WTC11 (cell line): ENCODE measurements at places on chromosomes 2 and 18.
A peak's percentile ranks its signal among the peaks of the same experiment; 100 is the strongest.

DNA sequence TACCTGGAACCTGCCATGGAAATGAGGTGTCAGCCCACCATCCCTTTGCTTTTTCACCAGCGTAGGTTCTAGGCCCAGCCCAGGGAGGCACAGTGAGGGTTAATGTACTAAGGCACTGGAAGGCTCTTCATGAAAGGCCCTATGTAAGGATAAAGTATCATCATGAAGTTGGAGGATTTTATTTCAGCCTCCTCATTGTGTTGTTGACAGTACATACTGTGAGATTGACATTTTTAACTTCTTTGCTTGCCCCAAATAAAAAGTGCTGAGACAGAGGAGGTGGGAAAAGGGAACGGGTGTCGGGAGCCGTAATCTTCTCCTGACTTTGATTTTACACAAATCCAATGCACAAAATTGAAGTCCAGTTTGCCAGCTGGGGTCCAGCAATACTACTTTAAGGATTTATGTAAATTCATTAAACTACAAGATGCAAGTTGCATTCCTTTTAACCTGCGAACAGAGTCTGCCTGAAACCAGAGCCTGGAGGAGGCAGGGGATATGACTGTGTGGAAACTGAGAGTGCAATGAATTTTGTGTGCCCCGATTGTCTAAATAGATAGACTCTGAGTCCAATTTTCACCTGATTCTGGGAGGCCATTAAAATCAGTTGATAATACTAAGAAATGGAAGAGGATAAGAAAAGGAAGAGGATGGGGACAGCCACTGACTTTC, 5.4 kb upstream of the NCKAP5 start:
- DNase-seq: no peak

- no peak for DNase-seq
Observed at GRCh38 chr2:211204456-211204855, 648.1 kb downstream of the CPS1 start.

- DNase-seq: no peak
Observed at GRCh38 chr2:28199995-28200679, 192.5 kb upstream of the FOSL2 start.

- DNase-seq: no peak
Observed at GRCh38 chr2:181143790-181144300, 163.4 kb downstream of the UBE2E3 start.

DNA sequence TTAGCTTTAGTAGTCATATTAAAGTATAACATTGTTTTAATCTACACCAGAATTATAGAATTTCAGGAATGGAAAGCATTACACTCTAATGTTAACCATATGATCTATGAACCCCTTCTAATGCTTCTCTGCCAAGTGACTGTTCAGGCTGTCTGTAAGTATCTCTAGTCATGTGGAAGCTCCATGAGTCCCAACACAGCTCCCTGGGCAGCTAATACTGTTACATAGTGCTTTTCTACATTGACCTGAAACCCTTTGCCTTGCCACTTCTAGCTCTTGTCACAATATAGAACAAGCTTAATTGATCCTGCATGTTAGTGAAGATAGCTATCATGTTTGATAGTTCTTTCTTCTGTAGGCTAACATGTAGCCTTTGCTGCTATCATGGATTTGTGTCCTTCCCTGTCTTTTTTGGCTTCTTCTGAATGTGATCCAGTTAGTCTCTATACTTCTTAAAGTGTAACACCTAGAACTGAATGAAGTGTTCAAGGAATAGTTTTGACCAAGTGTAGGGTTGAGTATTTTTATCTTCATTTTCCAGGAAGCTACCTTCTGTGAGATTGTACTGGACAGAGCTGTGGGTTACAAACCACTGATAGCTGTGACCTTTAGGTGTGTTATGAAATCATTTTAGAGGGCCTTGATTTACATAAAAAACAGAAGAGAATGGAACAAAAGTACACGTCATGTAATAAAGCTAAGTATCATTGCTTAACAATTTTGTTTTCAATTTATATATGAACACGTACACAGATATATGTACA, 23.7 kb downstream of the BABAM2 start:
- DNase-seq: no peak

GRCh38 chr2:171491292-171491691, 31.0 kb upstream of the CYBRD1 start:
- peak; percentile 35 for DNase-seq

GRCh38 chr2:237816531-237816930, 18.0 kb downstream of the RBM44 start:
- no peak for DNase-seq

GRCh38 chr2:231384109-231384435, 11.4 kb upstream of the B3GNT7 start:
- DNase-seq: no peak

- no peak for DNase-seq
Observed at GRCh38 chr2:148917431-148917830, 42.4 kb downstream of the KIF5C start.

GRCh38 chr2:126883666-126884040, 15.0 kb upstream of the TEX51 start:
- DNase-seq: no peak

DNA sequence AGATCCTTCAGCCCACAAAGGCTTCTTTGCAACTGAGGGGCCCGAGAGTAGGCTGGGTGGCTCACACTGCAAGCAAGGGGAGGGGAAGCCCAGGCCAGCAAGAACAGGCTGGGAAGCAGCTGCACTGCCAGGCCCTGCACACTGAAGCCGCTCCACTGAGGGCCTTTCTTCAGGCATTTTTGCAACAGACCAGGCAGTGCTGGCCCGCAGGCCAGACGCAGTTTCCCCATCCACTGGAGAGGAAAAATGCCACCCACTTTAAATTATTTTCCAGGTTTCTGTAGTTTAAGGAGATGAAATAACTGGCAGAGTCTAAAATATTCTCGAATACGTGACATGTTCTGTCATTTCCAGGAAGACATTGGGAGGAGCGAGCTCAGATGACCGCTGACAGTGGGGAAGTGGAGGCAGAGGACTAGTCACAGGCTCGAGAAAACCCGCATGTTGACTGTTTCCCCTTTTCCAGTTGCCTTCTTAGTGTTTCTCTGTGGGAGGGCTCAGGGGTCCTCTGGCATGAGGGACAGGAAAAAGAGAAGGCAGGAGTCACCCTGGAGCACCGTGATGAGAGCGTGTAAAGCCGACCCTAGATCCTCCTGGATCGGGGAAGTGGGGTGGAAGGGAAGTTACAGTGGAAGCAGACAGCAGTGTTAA, 53.3 kb upstream of the B3GNT7 start:
- DNase-seq: no peak

GRCh38 chr2:105781274-105781978, 36.7 kb downstream of the NCK2 start:
- DNase-seq: no peak

- no peak for DNase-seq
Observed at GRCh38 chr2:113707106-113707505, 49.3 kb downstream of the SLC35F5 start.

DNA sequence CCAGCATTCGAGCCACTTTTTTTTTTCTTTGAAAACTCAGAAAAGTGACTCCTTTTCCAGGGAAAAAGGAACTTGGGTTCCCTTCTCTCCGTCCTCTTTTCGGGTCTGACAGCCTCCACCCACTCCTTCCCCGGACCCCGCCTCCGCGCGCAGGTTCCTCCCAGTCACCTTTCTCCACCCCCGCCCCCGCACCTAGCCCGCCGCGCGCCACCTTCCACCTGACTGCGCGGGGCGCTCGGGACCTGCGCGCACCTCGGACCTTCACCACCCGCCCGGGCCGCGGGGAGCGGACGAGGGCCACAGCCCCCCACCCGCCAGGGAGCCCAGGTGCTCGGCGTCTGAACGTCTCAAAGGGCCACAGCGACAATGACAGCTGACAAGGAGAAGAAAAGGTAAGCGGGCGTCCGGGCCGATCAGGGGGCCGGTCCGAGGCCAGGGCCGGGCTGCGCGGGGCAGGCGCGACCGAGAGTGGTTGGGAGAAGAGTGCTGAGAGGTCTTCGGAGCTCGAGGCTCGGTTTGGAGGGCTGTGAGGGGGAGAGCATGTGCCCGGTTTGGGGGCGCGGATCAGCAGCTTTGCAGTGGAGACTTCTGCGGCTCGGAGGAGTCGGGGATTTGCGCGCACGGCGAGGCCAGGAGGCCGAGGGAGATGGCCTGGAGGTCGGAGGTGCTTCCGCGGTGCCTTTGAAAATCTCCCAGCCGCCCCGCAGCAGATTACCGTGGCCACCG, 502 bp downstream of the EPAS1 start:
- peak; percentile 70 for DNase-seq

DNA sequence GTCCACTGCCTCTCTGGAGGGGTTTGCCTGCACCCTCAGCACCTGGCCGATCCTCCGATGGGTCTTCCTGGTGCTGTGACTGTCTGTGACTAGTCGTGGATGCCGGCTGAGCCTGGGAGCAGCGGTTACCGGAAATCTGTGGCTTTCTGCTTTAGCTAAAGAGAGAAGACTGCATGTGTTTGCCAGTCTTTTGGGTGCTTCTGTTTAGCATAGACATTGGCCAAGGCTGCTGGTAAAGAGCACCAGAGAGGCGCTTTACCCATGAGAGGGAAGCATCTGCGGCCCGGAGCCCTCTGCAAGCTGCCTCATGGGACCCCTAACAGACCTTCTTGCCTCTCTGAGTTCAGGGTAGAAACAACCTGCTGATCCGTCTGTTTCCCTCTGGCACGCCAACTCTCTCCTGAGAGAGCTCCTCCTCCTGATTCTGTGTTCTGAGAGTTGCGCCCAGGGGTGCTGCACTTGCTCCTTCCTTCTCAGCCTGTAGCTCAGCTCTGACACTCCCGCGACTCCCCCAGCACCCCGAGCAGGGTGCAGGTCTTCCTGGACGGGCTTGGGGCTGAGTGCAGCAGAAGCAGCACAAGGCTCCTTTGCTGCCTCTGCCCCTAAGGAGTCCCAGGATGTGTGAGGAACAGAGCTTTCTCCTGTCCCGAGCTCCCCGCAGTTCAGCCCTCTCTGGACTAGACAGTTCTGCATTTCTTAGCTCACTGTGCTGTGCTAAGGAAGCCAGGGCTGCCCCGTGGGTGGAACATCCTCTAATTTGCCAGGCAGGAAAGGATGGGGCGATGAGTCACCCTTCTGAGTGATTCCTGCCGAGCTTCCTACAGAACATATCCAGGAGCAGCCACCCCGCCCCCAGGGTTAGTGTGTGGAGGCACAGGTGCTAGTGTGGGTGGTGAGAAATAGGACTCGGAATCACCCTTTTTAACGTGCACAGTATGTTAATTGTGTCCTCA, 203.2 kb downstream of the SH3RF3 start:
- peak; percentile 20 for DNase-seq

DNA sequence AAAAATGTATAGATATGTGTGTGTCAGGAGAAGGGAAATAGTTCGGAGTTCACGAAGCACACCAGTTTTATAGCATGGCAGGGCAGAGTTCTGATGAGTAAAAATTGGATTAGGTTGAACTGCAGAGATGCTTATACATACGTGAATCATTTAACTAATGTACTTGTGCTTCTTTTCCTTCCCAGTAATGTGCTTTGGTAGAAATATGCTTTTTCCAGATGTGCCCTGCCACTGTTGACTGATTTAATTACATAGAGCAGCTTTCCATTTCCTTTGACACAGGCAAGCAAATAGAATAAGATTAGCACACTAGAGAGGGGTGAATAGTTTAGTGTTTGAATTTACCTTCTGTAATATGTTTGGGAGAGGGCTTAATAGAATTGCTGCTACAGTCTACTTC, 28.9 kb upstream of the ARMC9 start:
- DNase-seq: no peak

- DNase-seq: no peak
Observed at GRCh38 chr2:7725850-7726242, 808.6 kb downstream of the RNF144A start.

DNA sequence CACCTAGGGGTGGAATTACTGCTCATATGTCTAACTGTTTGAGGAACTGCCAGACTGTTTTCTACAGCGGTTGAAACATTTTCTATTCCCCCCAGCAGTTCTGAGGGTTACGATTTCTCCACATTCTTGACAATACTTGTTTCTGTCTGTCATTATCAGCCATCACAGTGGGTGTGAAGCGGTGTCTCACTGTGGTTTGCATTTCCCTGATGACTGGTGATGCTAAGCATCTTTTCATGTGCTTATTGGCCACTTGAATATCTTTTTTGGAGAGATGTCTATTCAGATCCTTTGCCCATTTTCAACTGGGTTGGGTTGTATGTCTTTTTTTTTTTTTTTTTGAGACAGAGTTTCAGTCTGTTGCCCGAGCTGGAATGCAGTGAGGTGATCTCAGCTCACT, 63.0 kb downstream of the ADNP2 start:
- DNase-seq: no peak

DNA sequence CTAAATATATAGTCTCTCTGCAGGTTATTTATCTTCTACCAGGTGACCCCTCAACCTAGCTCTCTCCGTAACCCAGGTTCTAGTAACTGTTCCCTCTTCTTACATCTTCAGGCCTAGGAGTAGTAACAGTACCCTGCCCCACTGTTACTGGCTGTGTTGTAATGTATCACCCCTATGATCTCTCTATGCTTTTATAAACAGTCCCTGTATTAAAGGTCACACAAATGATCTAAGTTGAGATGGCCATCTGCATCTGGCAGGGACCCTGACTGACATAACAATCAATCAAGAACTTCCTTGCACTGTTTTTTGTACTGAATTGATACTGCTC, 219.7 kb upstream of the STK17B start:
- DNase-seq: no peak

DNA sequence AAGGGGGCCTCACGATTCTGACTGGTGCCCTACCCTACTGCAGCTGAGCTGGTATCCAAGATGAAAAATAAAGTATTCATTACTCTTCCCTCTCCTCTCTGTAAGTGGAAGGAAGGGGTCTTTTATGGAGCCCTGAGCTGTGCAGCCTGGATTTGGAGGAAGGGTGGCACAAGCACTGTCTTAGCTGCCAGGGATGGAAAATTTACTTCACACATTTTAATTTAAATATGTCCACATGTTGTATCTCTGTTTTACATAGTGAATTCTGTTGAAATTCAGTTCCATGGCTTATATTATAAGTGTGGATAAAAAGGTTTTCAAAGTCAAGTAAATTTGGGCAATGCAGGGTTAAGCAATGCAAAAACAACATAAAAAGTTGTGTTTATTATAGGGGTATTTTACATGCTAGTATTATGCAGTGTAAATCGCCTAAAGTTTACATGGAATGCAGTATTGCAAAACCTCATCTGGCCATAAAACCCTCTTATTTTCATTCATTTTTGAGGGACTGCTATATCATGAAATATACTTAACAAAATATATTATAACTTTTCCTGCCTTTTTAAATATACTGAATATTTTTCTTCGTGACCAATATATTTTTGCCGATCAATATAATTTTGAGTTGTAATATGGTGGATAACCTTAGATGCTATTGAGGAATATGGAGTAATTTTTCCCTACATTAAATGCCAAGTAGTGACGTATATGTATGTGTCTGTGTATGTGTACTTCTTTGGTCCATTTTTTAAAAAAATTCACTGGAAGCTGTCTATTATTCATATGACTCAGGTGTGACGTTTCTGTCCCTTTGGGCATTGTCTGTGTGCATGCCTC, 333.9 kb upstream of the CYRIA start:
- no peak for DNase-seq
